Colonic mucosa (tissue), 4 donors: ENCODE measurements at places on chromosomes 13 and 19. TPM values are rescaled to one million over a fixed set of nuclear protein-coding genes. Genes with fewer than 3 reads are reported as not detected.
A peak's percentile ranks its signal among the peaks of the same experiment; 100 is the strongest.

DNA sequence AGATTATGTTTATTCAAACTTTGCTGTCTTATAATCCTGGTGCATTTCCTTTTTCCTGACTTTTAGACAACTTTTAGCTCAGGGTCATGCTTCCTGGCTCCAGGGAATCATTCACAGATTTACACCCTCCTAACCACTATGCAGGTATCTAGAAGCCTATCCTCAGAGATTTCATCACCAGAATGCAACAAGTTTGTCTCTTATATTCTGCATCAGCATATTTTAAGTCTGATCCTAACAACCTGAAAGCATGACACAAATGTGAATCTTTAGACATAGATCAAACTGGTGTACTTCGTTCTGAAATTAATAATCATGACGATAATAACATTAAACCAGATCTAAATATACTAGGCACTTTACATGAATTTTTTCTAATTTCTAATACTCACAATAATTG is 100.0 kb downstream of the TRPC4 start:
- no peak for DNase-seq
- no peaks in the 10 kb centered on the region for H3K4me1 ChIP-seq
- no peaks in the 10 kb centered on the region for H3K27me3 ChIP-seq
- no peaks in the 10 kb centered on the region for H3K36me3 ChIP-seq
- no peak overlapping the region for H3K27ac ChIP-seq

- H3K4me3 ChIP-seq: no peak overlapping the region
- no peaks in the 10 kb centered on the region for H3K27me3 ChIP-seq
- H3K36me3 ChIP-seq: no peaks in the 10 kb centered on the region
- no peak overlapping the region for H3K27ac ChIP-seq
- H3K4me1 ChIP-seq: no peaks in the 10 kb centered on the region
Measured at GRCh38 chr19:19578252-19578651, 40.2 kb downstream of the CILP2 start.

DNA sequence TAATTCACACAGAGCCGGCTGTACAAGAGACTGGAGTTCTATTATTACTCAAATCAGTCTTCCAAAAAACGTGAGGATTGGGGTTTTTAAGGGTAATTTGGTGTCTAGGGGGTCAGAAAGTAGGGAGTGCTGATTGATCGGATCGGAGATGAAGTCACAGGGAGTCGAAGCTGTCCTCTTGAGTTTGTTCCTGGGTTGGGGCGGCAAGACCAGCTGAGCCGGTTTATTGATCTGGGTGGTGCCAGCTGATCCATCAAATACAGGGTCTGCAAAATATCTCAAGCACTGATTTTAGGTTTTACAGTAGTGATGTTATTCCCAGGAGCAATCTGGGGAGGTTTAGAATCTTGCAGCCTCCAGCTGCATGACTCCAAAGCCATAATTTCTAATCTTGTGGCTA is 262.7 kb downstream of the KCNRG start:
- H3K4me1 ChIP-seq: no peaks in the 10 kb centered on the region
- DNase-seq: no peak
- H3K27ac ChIP-seq: no peak overlapping the region
- H3K4me3 ChIP-seq: no peak overlapping the region

DNA sequence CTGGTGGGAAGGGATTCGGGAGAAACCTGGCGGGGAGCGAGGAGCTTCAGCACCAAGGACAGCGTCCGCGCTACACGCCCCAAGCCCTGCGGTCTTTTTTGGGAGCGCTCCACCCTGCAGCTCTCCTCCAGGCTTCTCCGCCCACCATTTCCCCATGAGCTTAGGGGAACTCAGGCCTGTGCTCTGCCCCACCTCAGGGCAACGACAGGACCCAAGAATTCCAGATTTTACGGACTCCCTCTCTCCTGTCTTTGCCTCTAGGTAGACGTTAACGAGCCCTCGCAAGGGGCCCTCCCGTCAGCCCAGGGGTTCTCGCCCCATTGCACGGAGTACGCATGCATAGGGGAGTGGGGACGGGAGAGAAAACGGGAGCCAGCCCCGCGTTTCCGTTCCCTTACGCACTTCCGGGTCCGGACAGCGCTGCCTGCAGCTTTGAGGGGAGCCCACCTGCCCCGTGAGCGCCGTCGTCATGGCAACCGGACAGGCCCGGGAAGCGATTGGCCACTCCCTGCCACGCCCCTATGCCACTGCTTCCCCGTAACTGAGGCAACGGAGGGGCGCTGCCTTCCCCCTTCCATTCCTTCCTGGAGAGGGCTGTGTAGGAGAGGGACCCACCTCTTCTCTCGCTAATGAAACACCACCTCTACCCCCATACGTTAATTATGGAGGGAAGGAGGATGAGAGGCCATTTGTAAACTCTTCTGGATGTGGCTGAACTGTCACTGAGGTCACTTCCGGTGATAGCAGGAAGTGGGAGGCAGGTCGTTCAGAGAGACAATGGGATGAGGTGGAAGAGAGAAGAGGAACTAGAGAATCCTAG is 20.8 kb downstream of the NOVA2 start:
- no peaks in the 10 kb centered on the region for H3K4me1 ChIP-seq
- peaks cover 9% of the 10 kb centered on the region for H3K27me3 ChIP-seq
- H3K27ac ChIP-seq: no peak overlapping the region
- DNase-seq: peak; percentile 39

DNA sequence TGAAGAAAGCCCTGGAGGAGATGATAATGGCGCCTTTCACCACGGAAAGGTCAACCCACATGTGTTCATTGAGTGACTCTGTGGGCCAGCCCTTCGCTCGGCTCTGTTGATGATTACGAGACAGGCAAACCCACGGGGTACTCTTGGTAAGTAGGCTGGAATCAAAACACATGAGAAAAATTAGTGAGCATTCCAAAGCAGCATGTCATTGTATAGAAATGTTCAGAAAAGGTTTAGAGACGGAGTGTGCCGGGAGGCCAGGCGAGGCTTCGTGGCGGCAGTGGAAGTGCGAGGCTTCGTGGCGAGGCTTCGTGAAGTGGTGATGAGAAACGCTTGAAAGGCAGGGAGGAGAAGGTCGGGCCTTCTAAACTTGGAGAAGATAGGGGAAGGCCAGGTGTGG is 144.3 kb downstream of the ZNF536 start:
- H3K4me3 ChIP-seq: no peak overlapping the region
- H3K4me1 ChIP-seq: no peaks in the 10 kb centered on the region
- DNase-seq: no peak
- no peaks in the 10 kb centered on the region for H3K36me3 ChIP-seq
- H3K27me3 ChIP-seq: no peaks in the 10 kb centered on the region
- H3K27ac ChIP-seq: no peak overlapping the region

- no peak for DNase-seq
- no peak overlapping the region for H3K4me3 ChIP-seq
- H3K36me3 ChIP-seq: no peaks in the 10 kb centered on the region
Measured at GRCh38 chr19:41136636-41137455, 22.6 kb downstream of the CYP2F1 start.

DNA sequence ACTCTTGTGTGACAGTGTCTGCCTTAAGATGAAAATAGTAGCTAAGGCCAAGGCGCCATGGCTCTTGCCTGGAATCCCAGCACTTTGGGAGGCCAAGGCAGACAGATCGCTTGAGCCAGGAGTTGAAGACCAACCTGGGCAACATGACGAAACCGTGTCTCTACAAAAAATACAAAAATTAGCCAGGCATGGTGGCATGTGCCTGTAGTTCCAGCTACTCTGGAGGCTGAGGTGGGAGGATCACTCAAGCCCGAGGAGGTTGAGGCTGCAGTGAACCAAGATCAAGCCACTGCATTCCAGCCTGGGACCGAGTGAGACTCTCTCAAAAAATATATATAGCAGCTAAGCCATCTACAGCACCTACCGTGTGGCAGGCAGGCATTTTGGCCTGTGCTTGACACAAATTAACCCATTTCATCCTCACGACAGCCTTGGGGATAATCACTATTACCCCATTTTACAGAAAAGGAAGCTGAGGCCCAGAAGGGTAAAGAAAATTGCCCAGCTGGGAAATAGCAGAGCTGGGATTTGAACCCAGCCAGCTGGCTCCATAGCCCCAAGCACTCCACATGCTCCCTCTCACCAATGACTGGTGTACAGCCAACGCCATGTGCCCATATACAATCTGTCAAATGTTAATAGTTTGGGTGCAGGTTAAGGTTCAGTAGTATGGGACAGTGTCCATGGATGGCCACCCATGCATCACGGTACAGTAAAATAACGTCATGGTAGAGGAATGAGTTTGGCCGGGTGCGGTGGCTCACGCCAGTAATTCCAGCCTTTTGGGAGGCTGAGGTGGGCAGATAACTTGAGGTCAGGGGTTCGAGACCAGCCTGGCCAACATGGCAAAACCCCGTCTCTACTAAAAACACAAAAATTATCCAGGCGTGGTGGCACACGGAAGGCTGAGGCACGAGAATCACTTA is 3.1 kb downstream of the SLC1A5 start:
- peak overlapping the region; percentile 84 for H3K4me3 ChIP-seq
- H3K4me1 ChIP-seq: peaks cover 13% of the 10 kb centered on the region
- peak overlapping the region; percentile 95 for H3K27ac ChIP-seq
- DNase-seq: no peak

DNA sequence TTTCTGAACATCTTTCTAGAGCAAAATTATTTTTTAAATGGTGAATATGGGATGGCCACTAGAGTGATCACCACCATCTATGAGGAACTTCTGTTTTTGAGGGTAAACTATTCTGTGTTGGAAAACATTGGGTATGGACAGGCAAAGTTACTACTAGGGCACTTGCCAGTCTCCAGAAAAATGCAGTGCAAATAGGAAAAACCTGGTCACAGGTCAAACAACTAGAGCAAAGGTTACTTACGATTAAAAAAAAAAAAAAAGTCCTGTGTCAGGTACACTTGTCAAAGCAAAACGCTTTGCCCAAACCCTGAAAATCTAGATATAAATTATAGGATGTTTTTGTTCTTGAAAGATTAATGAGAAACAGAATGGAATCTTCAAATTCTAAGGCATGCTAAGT is 66.2 kb downstream of the SLITRK1 start:
- no peak overlapping the region for H3K4me3 ChIP-seq
- no peaks in the 10 kb centered on the region for H3K36me3 ChIP-seq
- H3K4me1 ChIP-seq: no peaks in the 10 kb centered on the region
- no peaks in the 10 kb centered on the region for H3K27me3 ChIP-seq
- H3K27ac ChIP-seq: no peak overlapping the region

DNA sequence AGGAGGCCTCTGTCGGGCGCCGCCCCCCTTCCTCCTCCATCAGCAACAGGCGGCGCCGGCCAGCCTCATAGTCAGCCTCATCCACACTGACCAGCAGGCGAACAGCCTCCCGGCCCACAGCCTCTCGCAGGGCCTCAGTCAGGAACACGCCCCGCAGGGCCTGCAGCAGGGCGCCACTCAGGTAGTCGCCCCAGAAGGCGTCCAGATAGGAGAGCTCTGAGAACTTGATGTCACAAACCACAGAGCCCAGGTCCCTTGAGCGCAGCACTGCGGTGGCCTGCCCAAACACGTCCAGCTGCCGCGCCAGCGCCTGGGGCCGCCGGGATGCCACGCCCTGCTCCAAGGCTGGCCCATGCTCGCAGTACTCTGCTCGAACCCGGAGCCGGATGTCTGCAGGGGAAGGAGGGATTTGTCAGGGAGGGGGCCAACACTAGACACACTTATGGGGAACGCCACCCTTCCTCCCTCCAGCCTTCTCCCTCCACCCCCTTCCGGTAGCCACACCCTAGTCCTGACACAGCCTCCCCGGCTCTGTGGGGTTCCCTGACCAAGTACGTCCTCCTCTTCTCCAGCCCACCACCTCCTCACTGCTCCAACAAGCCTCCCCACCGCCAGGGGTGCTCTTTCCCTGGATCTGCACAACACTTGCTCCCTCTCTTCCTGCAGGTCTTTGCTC is 17.9 kb downstream of the DEDD2 start:
- DNase-seq: no peak
- peaks cover 10% of the 10 kb centered on the region for H3K36me3 ChIP-seq
- no peak overlapping the region for H3K4me3 ChIP-seq

DNA sequence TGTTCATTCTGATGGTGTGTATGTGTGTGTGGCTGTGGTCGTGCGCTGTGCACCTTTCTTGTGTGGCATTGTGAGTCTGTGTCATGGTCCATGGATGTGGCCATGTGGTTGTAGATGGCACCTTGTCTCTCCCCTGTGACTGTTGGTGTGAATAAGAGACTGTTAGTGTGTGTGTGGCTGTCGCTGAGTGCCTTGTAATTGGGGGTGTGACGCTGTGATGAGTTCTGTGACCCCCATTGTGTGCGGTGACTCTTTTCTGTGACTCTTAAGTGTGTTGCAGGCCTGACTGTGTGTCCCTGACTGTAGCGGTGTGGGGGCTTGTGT is 804 bp downstream of the PLPPR2 start:
- H3K27me3 ChIP-seq: no peaks in the 10 kb centered on the region
- H3K36me3 ChIP-seq: no peaks in the 10 kb centered on the region
- no peak overlapping the region for H3K27ac ChIP-seq
- H3K4me1 ChIP-seq: no peaks in the 10 kb centered on the region

DNA sequence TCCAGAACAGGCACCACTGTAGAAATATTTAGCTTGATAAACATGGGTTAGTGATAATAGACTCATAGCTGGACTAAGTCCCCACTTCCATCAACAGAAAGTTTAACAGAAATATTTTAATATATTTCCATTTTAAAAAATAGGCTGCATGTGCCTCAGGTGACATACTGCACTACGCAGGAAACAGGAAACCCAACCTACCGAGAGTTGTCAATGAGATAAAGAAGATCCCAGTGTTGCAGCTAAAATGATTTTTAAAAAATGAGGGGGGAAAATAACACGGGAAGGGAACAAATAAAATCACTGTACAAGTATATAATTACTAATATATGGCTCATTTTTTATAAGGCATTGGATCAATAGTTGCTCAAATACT is 154.8 kb downstream of the TBC1D4 start:
- no peaks in the 10 kb centered on the region for H3K4me1 ChIP-seq
- H3K36me3 ChIP-seq: no peaks in the 10 kb centered on the region
- DNase-seq: no peak
- H3K4me3 ChIP-seq: no peak overlapping the region
- no peaks in the 10 kb centered on the region for H3K27me3 ChIP-seq

- H3K4me3 ChIP-seq: no peak overlapping the region
- no peaks in the 10 kb centered on the region for H3K36me3 ChIP-seq
Measured at GRCh38 chr13:21894703-21895699, 224.1 kb downstream of the FGF9 start.

- H3K4me1 ChIP-seq: no peaks in the 10 kb centered on the region
- H3K4me3 ChIP-seq: no peak overlapping the region
- H3K27ac ChIP-seq: no peak overlapping the region
Measured at GRCh38 chr13:112873851-112874750, 94.9 kb upstream of the MCF2L start.

GRCh38 chr13:113723410-113724015 is 35.5 kb upstream of the TMEM255B start:
- H3K27ac ChIP-seq: no peak overlapping the region
- H3K36me3 ChIP-seq: no peaks in the 10 kb centered on the region
- no peak for DNase-seq
- no peak overlapping the region for H3K4me3 ChIP-seq
- H3K4me1 ChIP-seq: no peaks in the 10 kb centered on the region

The NOTCH3 gene
- 10.5 TPM for total RNA-seq

The ZNF792 gene
- total RNA-seq: 8.1 TPM

The ATP7B gene
- total RNA-seq: 18.8 TPM

The SLC27A1 gene
- total RNA-seq: 5.1 TPM
